ENCODE measurements at places on chromosomes 1 and 21. TPM values are rescaled to one million over a fixed set of nuclear protein-coding genes. Genes with fewer than 3 reads are reported as not detected.

DNA sequence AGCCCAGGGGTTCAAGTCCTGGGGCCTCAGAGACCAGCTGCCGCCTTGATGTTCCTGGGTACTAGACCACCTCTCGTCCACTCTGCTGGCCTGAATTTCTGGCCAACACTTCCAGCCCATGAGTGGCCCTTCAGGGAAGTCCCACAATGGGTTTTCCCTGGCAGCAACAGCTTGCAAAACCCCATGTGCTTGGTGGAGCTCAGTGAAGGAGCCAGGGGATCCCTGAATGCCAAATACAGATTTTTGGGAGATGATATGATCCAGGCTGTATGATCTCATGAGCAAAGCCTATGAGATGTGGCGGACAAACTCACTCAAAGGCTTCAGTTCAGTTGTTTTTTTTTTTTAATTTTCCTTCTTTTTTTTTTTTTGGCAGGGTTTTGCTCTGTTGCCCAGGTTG is 9.6 kb upstream of the RASSF5 start:
- H3K4me3 ChIP-seq = no peak overlapping the region
- no peak overlapping the region for H3K27ac ChIP-seq
- DNase-seq = no peak
- no peaks in the 10 kb centered on the region for H3K27me3 ChIP-seq
- H3K4me1 ChIP-seq = peaks cover 24% of the 10 kb centered on the region

DNA sequence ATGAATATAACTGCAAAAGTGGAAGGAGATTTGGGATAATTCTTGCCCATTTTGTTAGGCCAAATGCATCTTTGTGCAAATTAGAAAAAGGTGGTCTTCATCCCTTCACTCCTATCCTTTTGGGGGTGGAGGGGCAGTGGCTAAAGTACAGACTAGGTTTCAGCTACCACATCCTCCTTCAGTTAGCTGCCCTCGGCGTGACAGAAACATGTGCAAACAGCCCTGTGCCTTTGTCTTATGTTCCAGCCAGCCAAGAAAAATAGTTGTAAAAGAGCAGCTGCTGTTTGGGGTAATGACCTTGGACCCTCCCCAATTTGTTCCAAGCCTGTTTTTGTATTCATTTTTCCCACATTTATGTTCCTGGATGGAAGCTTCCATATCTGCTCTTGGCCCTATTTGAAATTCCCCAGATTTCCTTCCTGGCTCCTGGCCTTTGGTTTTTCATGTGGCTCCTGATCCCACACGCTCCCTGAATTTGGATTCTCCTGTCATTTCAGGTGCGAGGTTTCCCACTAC is 8.3 kb upstream of the LGALS8 start:
- no peaks in the 10 kb centered on the region for H3K27me3 ChIP-seq
- no peak for DNase-seq
- H3K27ac ChIP-seq = no peak overlapping the region
- no peak overlapping the region for H3K4me3 ChIP-seq
- no peaks in the 10 kb centered on the region for H3K36me3 ChIP-seq

GRCh38 chr21:36948686-36949085 is 17.8 kb downstream of the HLCS start:
- no peak for DNase-seq
- H3K36me3 ChIP-seq = no peaks in the 10 kb centered on the region
- no peaks in the 10 kb centered on the region for H3K4me1 ChIP-seq
- H3K4me3 ChIP-seq = no peak overlapping the region
- no peaks in the 10 kb centered on the region for H3K27me3 ChIP-seq

DNA sequence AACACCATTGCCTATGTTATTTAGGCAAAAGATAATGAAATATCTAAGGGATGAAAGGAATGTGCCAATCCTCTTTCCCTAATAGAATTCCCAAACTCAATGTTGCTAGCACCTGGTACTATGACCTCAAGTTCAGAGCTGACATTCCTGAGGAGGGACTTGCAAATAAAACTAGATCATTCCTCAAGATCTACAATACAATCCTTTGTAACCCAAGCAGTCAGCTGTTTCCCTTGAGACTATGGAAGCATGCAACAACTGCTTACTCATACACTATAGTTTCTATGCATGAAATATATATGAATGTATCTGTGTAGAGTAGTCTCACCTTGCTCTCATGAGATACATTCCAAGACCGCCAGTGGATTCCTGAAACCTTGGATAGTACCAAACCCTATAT is 65.0 kb downstream of the ABL2 start:
- no peaks in the 10 kb centered on the region for H3K36me3 ChIP-seq
- no peak overlapping the region for H3K4me3 ChIP-seq
- no peak for DNase-seq

DNA sequence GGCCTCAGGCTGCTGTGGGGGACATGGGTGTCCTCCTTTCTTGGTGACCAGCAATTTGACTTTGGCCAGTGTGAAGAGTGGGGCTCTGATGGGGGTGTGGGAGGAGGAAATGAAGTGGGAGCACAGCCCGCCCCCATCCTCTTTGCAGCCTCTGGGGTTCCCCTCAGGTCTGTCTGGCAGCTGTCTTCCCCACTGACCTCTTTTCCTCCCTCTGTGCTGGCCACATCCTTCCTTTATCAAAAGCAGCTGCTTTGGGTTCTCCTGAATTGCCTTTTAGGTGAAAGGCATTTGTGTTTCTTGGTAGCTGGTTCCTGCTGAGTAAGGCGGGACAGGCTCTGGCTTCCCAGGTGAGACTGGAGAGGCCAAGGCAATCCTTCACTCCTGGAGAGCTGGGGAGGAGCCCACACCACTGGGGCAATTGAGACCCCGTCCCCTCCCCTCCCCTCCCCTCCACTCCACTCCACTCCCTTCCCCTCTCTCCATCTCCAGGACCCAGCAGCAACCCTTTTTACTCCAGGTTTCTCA is 24.9 kb downstream of the PCAT6 start:
- no peaks in the 10 kb centered on the region for H3K4me1 ChIP-seq
- no peak overlapping the region for H3K27ac ChIP-seq
- DNase-seq = no peak
- H3K4me3 ChIP-seq = no peak overlapping the region
- H3K27me3 ChIP-seq = peaks cover 42% of the 10 kb centered on the region
- H3K36me3 ChIP-seq = no peaks in the 10 kb centered on the region

DNA sequence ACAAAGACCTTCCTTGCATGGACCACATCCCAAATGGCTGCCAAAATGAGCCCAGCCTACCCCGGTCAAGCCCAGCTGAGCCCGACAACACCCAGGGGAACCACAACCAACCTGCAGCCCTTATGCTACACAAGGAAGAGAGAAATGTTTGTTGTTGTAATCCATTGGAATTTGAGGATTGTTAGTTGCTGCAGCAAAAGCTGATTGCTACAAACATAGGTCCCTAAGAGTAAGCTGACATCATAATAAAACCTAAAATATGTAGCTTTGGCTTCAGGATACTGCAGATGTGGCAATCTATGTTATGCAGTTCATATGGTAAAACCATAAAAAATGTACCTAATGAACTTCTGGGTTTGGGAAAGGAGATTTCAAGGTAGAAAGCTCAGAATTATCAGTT is 65.5 kb upstream of the DNAH14 start:
- no peaks in the 10 kb centered on the region for H3K36me3 ChIP-seq
- no peak overlapping the region for H3K4me3 ChIP-seq
- H3K27ac ChIP-seq = no peak overlapping the region
- no peak for DNase-seq
- no peaks in the 10 kb centered on the region for H3K4me1 ChIP-seq

C1orf226 gene
- 14.1 TPM for total RNA-seq

DNA sequence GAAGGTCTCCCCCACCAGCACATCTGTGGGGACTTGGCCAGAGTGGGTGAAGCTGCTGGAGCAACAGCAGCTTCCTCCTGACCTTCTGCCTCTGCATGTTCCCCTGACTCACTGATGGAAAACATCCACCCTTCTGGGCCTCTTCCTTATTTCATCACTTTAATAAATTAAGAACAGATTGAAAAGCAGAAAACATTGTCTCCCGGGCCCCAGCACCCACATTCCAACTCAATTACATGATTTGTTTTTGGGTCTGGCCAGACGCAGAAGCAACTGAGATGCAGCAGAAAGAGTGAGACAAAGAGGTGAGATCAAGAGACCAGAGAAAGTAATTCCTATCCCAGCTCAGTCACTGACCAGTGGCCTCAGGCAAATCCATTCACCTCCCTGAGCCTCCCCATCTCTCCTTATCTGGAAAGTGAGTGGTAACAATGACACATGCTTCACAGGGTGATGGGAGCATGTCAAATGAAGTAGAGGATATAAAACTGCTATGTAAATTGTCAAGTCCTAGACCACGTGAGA is 157.1 kb downstream of the ELAVL4 start:
- H3K27ac ChIP-seq = no peak overlapping the region
- peaks cover 65% of the 10 kb centered on the region for H3K27me3 ChIP-seq
- H3K4me3 ChIP-seq = no peak overlapping the region
- H3K4me1 ChIP-seq = peaks cover 12% of the 10 kb centered on the region
- H3K36me3 ChIP-seq = no peaks in the 10 kb centered on the region

- peaks cover 42% of the 10 kb centered on the region for H3K36me3 ChIP-seq
- peaks cover 2% of the 10 kb centered on the region for H3K27me3 ChIP-seq
- H3K27ac ChIP-seq = no peak overlapping the region
- peaks cover 34% of the 10 kb centered on the region for H3K4me1 ChIP-seq
- DNase-seq = no peak
These were observed 5.4 kb downstream of the JUN start for GRCh38 chr1:58778385-58779000.
